ENCODE measurements at places on chromosomes 13 and 19.

DNA sequence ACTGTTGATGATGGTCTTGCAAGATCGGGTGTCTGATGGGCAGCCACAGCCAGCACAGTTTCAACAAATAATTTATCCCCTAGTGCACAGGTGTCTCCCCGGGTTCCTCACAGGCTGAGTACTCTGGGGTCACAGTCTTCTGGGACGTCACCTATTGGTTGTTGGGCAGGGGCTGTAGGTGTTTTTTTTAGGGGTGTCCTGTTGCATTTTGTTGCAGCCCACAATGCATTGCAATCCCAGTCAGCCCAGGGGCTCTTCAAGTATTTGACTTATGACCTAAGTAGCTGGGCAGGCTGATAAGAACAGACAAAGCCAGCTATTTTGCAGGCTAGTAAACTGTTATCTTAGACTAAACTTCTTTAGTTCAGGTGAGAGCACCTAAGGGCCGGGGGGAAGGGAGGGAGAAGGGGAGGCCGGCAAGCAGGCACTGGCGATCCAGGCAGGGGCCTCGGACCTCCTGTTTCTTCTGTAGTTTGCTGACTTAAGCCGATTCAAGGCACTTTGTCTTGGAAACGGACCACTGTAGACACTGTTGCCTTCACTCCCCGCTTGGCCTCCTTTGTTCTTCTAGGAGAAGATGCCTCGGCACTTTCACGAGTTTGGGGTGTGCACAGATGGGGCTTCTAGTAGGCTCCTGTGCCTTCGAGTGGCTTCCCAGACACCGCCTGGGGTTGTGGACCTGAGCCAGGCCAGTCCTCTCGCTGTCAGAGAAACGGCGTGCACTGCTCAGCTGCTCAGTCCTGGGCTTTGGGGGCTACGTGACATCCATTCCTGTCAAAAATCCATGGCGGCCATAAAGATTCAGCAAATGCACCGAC is 33.9 kb upstream of the GRTP1 start:
- DNase-seq = no peak

DNA sequence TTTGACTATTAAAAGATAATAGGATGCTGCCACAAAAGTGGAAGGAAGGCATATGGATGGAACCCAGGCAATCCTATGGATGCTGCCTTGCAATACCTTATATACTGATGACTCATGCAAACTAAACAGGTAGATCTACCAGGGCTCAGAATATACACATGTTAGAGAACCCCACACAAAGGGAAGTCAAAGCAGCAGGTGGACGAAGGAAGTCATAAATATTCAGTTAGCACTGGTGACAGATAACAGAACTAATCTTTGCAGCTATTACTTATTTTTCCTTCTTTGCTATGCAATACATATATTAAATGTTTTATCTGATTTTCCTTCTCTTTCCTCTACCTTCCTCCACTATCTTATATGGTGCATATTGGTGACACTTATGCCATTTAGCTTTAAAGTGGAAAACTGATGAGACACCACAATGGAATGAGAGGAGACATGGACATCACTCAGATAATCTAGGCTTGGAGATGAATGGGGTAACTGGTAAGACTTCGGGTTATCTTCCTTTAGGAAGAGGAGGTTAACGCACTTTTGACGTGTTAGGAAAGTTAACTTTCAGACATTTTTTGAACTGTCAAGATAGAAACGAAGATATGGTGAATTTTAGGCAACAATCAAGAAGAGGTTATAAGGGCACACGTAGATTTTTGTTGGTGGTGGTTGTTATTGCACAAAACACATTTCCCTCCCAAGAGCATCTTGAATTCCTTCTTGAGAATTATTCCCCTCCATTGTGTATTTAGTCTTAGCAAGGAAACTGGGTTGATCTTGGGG is 39.8 kb upstream of the MBNL2 start:
- no peak for DNase-seq

DNA sequence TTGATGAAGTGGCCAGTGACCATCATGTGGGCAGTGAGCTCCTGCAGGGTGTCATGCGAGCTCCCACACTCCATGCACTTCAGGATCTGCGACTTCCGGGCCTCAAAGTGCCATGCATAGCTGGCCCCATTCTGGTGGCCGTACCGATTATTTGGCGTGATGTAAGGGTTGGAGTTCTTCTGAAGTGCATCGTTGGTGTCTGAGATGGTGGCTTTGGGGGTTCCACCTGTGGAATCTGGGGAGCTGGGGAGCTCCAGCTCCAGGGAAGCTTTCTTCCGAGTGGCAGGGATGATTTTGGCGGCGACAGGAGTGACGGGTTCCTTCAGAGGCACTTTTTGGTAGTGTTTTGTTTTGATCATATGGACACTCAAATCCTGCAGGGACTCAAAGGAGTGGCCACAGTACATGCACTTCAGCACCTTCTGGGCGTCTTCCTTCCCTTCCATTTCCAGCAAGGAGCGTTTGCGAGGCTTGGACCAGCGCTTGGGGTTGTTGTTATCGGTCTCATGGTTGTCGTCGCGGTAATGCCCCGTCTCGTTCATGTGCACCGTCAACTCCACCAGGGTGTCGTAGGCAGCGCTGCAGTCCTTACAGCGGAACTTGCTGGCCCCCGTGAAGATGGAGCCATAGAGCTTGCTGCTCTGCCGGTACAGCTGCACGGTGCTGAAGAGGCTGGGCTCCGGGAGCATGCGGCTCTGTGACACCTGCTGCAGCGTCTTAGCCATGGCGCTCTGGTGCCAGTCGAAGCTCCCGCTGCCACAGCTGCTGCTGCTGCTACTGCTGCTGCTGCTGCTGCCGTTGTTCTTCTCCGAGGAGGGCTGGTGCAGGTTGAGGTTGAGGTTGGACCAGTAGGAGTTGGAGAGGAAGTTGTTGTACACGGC is 70.4 kb downstream of the TSHZ3 start:
- no peak for DNase-seq

DNA sequence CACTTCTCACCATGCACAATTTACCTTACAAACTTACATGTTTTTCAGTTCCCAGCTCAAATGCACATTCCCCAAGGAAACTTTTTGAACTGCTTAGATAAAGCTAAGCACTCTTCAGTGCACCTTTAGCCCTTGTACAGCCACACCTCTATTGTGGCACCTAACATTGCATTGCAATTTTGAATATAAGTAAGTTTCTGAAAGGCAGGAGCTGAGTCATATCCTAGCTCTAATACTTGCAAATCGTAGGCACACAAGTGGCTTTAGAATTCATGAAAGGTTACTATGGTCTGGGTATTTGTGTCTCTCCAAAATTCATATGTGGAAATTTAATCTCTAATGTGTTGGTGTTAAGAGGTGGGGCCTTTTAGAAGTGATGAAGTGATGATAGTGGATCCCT is 4.9 kb upstream of the ESD start:
- no peak for DNase-seq

DNA sequence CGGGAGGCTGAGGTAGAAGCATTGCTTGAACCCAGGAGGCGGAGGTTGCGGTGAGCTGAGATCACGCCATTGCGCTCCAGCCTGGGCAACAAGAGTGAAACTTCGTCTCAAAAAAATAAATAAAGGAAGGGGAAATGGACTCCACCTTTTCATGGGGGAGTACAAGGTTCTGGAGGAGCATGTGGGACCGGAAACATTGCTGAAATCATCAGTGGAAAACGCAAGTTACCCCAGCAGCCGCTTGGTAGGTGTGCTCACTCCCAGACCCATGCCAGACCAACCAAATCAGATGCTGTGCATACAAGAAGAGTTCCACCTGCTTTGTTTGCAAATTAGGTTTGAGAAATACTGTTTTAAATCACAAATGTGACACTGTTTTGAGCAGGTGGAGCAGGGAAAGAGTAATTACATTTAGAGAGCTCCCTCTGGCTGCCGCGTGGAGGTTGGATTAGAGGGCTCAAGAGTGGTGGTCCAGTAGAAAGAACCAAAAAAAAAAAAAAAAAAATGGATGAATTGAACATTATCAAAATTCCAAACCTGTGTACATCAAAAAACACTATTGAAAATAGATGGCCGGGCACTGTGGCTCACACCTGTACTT is 4.9 kb downstream of the ERICH4 start:
- no peak for DNase-seq

- no peak for DNase-seq
These were observed 632.8 kb upstream of the KLF12 start for GRCh38 chr13:74767050-74767449.

DNA sequence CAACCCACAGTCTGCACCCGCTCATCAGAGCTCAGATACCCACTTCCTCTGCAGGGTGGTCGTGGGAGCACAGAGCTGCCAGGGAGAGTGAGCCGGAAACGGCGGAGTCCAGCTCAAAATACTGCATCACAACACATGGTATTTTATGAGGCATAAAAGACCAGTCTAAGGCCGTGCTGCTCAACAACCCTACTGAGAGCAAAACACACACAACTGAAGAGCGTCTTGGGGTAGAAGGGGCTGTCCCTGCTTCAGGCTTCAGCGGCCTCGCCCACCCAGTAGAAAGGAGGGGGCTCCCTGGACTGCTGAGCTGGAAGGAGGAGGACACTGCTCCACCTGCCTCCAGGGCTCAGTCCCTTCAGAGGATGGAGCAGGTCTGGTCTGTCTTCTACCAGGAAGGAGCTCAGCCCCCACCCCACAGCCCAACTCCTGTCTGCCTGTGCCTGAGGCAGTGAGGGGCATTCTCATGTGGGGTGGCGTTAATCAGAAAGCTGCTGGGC is 36.9 kb downstream of the NAXD start:
- DNase-seq = no peak

GRCh38 chr19:3931041-3931440 is 1.8 kb upstream of the NMRK2 start:
- DNase-seq = no peak

DNA sequence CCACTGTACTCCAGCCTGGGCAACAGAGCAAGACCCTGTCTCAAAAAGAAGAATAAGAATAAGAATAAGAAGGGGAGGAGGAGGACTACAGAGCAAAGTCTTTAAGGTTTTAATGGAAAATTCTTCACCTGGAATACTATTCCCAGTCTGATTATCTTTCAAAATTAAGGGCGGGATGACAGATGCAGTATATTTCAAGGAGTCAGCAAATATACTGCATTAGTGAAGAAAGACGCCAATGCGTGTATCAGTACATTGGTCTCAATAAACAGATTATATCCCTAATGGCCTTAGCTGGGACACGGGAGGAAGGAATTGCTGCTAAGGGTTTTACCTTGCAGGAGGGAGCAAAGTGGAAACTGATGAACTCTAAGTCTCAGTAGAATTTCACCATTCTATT is 54.1 kb upstream of the PDCD5 start:
- DNase-seq = no peak

DNA sequence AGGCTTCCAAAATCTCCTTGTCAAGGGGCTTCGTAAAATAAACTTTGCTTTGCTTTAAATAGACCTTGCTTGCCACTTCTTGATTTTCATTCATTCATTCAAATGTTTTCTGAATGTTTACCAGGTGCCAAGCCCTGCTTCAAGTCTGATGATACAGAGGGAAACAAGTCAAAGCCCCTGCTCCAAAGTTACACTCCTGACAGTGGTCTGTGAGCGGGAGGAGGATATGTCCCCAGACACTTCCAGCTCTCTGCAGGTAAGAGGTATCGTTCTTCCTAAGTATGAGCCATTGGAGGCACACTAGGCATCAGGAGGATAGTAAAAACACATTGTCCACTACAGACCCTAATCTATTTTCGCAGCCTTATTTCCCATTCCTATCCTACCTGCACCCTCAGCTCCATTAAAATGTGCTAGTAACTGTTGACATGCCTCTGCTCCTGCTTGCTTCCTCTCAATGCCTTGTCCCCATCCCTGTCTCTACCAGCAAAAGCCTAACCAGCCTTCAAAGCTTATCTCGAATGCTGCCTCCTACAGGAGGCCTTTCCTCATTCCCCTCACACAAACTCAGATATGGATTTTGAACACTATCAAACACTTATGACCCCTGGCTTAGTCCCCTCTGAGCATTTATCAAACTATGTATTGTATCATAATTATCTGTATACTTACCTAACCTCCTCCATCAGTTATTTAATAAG is 6.2 kb upstream of the WBP4 start:
- no peak for DNase-seq

DNA sequence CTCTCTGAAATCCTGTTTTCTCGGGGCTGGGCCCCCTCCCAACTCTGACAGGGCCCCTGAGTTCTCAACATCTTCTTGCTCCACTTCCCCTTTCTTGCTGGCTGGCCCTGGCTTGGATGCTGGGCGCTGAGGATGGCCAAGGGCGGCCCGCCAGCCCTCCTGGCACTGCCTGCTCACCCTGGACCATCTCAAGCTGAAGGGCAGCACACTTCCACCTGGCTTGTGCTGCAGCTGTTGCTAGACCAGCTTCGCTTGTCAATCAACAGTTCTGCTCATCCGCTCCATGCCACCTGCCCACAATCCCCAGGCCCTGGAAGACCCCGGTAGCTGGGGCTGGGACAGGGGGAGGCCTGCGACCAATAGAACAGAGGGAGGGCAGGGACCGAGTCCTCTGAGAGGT is 6.9 kb upstream of the GMIP start:
- no peak for DNase-seq

- DNase-seq = no peak
These were observed 5.6 kb upstream of the SLAIN1 start for GRCh38 chr13:77691871-77692270.

DNA sequence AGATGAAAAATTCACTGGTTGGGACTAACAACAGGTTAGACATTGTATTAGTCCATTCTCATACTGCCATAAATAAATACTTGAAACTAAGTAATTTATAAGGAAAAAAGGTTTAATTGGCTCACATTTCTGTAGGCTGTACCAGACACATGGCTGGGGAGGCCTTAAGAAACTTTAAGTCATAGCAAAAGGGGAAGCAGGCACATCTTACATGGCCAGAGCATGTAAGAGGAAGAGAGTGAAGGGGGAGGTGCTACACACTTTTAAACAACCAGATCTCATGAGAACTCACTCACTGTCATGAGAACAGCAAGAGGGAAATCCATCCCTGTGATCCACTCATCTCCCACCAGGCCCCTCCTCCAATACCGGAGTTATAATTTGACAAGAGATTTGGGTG is 125.9 kb downstream of the SUCLA2 start:
- no peak for DNase-seq

- no peak for DNase-seq
These were observed 9.9 kb downstream of the PTH2 start for GRCh38 chr19:49413348-49413747.

DNA sequence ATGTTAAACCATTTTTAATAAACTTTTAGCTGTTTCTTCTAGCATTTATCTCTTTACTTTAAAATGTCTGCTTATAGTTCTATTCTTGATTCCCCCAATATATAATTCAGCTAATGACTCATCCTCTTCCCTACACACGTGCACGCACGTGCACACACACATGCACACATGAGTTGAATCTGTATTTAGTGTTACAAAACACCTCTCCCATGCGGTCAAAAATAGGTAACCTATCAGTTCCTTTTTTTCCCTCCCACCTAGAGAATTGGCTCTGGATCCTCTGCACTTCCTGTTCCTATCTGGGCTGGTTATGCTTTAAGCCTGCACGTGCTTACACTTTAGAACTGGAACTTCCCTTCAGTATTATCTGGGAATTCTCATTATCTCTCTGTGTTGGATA is 144.1 kb downstream of the PAN3 start:
- DNase-seq = no peak

- no peak for DNase-seq
These were observed 20.5 kb downstream of the NCAN start for GRCh38 chr19:19232261-19232721.

GRCh38 chr19:56842412-56842811 is 1.9 kb upstream of the PEG3 start:
- no peak for DNase-seq
